ENCODE measurements at places on chromosomes 4 and X.

DNA sequence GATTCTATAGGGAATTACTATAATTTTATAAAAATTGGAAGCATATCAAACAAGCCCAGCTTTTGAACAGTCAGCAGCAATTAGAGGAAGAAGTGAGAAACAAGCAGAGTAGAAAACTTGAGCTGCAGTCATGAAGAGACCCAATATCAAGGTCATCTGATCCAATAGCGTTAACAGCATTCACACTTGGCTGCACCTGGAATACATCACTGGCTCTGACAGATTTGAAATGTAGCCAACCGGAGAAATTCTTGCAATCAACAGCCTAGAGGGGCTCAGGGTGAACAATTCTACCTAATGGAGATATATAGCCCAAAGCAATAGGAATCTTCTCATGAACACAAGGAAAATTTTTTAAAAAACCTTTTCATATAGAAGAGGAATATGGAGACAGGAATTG, 13.6 kb downstream of the DDX53 start:
- no peak for DNase-seq

- peak; percentile 81 for DNase-seq
Measured at GRCh38 chrX:154136627-154137161, 7.3 kb upstream of the OPN1LW start.

GRCh38 chr4:169416997-169417396, 146.2 kb upstream of the SH3RF1 start:
- no peak for DNase-seq

DNA sequence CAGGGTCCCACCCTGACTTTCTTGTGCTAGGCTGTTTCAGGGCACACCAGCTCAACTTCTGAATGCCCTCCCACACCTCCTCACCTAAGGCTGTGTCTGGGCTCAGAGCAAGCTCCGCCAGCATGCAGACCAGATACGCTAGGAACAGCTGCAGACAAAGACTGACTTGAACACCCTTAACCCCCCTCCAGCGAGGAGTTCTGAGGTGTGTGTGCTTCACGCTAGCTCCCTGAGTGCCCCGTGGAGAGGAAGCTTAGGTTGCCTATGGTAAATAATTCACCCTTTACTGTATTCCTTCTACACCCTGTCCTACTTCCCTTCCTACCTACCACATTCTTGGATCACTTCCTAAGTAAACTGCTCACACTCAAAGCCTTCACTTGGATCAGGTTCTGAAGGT, 115.0 kb downstream of the VCX3B start:
- peak; percentile 5 for DNase-seq

GRCh38 chrX:129522184-129523078, 859 bp downstream of the SMARCA1 start:
- peak; percentile 76 for DNase-seq

DNA sequence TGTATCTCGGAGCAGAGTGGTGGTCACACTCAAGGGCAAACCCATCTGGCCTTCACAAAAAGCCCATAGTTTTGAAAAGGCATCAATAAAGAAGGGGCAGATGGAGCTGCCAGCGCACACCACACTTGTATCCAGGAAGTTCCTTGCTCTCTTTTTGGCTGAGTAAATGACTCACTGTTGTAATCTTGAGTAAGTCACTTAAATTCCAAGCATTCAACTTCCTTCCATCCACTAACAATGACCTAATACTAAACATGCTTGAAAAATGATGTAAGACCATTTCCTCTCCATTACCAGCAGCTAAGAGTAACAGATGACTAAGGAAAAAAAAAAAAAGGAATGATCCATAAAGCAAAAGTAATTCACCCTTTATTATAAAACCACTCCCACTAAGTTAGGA, 32.4 kb upstream of the MYOZ2 start:
- DNase-seq, result peak; percentile 51

- DNase-seq, result no peak
Measured at GRCh38 chr4:77169481-77169880, 12.5 kb downstream of the CCNG2 start.

DNA sequence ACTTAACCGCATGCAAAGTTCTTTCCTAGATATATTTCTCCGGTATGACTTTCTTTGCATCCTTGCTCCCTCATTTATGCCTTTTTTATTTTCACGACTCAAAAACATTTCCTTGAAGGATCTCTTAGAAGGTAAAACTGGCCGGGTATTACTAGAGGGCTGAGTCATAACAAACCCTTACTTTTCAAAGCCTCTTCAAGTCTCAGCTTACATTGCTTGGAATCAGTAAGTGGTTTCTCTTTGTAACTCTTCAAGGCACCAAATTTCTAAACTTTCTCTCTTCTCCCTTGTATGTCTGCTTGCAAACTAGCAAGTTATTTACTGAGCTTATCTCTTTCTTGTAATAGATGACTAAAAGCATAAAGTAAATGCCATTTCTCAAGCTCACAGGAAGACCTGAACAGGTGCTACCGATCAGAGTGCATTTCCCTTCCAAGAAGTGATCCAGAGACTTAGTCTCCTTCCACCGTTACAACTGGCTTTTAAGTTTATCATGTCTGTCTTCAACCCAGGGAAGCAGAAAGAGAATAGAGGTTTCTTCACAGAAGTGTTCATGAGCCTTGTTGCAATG, 75.5 kb downstream of the ANXA10 start:
- DNase-seq, result no peak

DNA sequence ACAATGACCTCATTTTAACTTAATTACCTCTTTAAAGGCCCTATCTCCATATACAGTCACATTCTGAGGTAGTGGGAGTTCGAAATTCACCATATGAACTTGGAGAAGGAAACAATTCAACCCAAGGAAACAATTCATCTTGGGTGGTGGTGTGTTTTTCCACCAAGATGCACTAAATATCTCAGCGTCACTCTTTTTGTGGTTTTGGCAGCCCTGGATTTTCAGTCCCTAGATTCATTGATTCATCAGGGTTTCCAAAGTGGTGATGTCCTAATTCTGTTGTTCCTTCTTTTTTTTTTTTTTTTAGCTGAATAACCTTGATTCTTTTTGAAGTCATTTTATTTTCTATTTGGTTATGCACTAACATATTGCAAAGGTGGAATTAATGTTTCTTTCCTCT, 162.6 kb upstream of the RAPGEF2 start:
- no peak for DNase-seq

DNA sequence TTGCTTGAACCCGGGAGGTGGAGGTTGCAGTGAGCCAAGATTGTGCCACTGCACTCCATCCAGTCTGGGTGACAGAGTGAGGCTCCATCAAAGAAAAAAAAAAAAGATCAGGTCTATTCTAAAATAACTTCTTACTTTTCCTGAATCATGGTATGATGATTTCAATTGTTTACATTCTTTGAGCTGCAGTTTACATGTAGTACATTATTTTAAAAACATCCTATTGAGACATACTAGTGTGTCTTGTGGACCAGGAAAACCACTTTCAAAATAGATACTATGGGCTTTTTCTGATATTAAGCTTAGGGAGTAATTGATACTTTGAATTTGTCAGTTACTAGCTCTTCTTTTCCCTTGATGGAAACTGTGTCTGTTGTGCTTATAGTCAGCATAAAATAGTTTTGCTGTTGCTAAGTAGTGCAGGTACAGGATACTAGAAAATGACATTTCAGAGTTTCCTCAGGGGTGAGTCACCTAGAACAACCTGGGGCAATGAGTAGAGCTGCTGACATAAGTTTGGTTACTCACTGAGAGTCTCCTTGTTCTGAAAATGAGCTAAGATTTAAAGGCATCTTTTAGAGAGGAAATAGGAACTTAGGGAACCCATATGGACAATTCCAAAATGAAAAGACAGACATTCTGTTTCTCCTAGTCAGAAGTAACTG, 53.2 kb upstream of the C4orf54 start:
- no peak for DNase-seq

- DNase-seq, result no peak
Measured at GRCh38 chr4:62601737-62602136, 1401.6 kb downstream of the ADGRL3 start.

GRCh38 chrX:98289726-98290125, 1406.0 kb downstream of the RPA4 start:
- peak; percentile 38 for DNase-seq

DNA sequence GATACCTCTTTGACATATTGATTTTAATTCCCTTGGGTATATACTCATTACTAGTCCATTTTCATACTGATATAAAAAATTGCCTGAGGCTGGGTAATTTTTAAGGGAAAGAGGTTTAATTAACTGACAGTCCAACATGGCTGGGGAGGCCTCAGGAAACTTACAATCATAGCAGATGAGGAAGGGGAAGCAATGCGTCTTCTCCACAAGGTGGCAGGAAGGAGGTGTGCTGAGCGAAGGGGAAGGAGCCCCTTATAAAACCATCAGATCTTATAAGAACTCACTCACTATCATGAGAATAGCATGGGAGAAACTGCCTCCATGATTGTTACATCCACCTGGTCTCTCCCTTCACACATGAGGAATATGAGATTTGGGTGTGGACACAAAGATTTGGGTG, 42.4 kb downstream of the MSX1 start:
- DNase-seq, result peak; percentile 54

- DNase-seq, result no peak
Measured at GRCh38 chr4:132026166-132026565, 1122.9 kb upstream of the PCDH10 start.

GRCh38 chrX:79361192-79361870, 5.8 kb downstream of the ITM2A start:
- DNase-seq, result no peak

GRCh38 chrX:25015486-25016360, at the start of gene ARX:
Gene ARX (minus strand): TSS chrX:25015965. CDS start chrX:25015737, 228 bp downstream.
- peak; percentile 88 for DNase-seq

- no peak for DNase-seq
Measured at GRCh38 chrX:126900937-126901336, 81.4 kb downstream of the PRR32 start.

DNA sequence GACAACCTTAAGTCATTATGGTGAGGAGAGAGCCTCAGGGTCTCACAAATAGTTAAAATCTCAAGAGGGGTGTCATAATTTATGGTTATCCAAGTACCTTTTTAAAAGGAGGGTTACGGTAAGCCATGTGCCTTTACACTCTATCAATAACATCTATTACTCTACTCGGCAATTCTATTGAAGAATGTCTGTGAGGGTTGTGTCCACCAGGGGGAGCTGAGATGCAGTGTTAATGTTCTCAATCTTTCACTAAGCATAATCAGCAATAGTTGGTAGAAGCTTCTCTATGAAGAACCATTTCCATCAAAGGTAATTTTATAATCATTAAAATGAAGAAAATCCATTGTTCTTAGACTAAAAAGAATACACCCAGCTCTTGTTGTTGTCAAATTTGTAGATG, 457.4 kb downstream of the CENPC start:
- DNase-seq, result peak; percentile 78

DNA sequence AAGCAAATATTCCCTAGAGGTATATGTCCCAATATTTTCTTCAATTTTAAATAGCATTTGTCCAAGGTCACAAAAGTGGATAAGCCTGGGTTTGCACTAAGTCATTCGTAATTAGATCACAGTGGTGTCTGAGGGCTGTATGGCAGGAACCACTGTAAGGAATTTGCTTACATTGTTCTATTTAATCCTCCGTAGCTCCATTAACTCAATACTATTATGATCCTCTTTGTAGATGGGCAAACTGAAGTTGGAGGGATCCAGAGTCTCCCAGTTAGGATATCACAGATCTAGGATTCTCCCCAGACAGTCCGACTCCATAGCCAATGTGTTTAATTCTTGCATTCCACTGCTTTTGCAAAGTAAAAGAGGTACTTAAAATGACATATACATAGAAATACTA, 242.7 kb upstream of the DCAF8L1 start:
- no peak for DNase-seq

- DNase-seq, result no peak
Measured at GRCh38 chr4:155530857-155531256, 135.8 kb upstream of the GUCY1A1 start.

DNA sequence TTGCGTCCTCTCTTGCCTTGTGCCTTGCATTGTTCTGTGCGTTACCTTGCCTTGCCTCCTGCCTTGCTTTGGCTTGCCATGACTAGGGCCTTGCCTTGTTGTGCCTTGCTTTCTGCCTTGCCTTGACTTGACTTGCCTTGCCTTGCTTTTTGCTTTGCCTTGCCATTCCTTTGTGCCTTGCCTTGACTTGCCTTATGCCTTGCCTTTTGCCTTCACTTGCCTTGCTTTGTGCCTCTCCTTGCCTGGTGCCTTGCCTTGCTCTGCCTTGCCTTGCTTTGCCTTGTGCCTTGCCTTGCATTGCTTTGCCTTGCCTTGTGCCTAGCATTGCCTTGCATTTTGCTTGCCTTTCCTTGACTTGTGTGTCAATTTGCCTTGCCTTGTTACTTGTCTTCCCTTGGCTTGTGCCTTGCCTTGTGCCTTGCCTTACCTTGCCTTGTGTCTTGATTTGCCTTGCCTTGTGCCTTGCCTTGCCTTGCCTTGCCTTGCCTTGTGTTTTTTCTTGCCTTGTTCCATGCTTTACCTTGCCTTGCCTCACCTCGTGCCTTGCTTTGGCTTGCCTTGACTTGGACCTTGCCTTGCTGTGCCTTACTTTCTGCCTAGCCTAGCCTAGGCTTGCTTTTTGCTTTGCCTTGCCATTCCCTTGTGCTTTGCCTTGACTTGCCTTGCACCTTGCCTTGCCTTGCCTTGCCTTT, 95.8 kb downstream of the TAB3 start:
- DNase-seq, result no peak

DNA sequence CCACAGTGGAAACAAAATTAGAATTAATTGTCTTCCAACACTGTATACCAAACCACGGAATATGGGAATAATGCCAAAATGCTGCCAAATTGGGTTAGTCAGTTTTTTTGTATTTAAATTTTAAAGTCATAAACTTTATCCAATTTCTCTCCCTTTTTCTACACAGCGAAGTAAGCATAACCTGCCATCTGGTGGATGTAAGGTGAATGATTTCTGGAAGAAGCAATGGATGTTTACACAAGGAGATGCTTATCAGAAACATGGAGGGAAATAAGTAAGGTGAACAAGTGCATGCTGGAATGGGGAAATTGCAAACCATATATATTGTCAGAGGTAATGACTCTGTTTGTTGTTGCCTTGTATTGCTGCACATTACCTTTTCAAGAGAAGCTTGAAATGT, 691.9 kb downstream of the TECRL start:
- peak; percentile 46 for DNase-seq

- DNase-seq, result peak; percentile 30
Measured at GRCh38 chrX:20571611-20572010, 304.9 kb upstream of the RPS6KA3 start.

DNA sequence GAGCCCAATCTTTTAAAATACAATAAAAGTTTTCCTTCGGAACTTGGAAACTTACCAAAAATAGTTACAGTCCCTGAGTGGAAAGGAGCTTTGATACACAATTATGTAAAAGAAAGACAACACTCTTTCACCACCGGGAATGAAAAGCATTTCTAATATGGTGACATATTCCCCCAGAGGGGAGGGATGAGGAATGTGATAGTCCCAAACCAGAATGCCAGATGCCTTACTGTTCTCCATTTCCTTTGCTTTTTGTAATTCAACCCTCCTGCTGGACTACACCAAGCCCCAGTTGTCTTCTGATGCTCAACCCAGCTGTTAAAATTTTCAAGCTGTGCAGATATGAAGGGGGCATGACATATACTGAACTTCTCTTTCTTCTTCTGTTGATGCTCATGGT, 4.1 kb downstream of the PRIMPOL start:
- DNase-seq, result peak; percentile 45

All from GM23338 (cell line).